ENCODE measurements at places on chromosomes 12 and 14.

DNA sequence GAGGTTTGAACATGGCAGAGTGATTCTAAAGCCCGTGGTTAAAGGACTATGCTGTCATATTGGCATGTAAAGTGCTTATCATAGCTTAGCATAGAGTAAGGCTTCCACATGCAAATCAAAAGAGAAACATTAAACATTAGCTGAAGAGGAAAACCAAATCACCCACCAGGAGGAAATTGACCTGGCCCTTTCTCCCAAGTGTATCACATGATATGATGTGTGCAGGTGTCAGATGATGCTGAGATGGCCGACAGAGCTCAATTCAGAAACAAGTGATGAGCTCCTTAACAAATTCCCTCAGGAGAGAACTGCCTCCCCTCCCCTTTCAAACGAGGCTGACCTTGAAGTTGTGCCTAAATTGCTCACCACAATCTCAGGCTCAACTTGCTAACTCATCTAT, 217.1 kb upstream of the BTG1 start:
- no peak for DNase-seq

GRCh38 chr14:33940561-33941011, 10.3 kb downstream of the EGLN3 start:
- no peak for DNase-seq

- no peak for DNase-seq
Measured at GRCh38 chr14:83909507-83909906, 1620.4 kb upstream of the FLRT2 start.

DNA sequence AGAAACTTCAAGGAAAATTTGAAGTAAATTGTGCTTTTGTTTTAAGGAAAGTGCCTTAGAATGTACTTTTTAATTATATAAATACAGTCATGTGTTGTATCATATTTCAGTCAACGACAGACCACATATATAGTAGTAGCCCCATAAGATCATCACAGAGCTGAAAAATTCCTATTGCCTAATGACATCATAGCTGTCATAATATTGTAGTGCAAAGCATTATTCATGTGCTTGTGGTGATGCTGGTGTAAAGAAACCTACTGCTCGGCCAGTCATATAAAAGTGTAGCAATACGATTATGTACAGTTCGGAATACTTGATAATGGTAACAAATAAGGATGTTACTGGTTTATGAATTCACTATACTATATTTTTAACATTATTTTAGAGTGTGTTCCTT, 198.9 kb upstream of the SLC16A7 start:
- no peak for DNase-seq

GRCh38 chr14:56198438-56198837, 80.2 kb downstream of the PELI2 start:
- no peak for DNase-seq

DNA sequence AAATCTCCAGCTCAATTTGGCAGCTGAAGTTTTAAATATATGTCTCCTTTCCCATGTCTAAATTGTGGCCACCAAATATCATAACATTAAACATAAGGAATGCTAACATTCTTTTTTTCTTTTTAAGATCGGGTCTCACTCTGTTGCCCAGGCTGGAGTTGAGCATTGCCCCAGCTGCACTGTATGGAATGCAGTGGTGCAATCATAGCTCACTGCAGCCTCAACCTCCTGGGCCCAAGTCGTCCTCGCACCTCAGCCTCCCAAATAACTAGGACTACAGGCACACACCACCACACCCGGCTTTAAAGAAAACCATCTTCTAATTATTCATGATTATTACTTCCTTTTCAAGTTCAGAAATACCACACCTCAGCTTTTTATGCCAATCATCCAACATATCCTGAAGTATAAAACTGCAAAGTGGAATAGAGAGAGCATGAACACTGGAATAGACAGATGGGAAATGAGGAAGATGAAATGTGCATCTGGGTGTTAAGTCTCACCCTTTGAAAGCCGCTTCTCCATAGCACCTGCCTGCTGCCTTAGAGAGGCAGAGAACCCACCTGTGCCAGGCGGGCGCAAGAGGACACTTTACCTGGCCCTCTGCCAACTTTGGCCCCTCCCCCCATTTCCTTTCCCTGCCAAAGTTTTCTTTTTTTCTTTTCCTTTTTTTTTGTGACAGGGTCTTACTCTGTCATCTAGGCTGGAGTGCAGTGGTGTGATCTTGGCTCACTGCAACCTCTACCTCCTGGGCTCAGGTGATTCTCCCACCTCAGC, 2.8 kb upstream of the EML1 start:
- DNase-seq, result no peak

- DNase-seq, result no peak
Measured at GRCh38 chr12:124819080-124819479, 44.6 kb downstream of the SCARB1 start.

- DNase-seq, result no peak
Measured at GRCh38 chr12:111105294-111105693, 184.9 kb upstream of the MYL2 start.

GRCh38 chr14:63933110-63933509, 80.3 kb downstream of the SYNE2 start:
- no peak for DNase-seq

DNA sequence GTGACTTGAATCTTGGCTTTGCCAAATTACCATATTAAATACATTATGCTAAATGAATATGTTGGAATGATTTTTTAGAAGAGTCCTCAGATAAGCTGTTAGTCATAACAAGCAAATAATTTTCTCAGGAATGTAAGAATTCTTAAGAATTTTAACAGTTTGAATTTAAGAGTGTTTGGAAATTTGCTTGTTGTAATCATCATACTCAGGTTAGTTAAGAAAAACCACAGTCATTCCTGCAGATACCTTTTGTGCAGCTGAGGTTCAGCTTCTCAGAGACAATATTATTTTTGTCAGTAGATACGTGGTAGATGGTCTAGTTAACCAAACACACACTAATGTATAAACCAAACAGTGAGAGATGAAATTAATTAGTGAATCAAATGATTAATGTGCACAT, 8.9 kb downstream of the WNK1 start:
- no peak for DNase-seq

DNA sequence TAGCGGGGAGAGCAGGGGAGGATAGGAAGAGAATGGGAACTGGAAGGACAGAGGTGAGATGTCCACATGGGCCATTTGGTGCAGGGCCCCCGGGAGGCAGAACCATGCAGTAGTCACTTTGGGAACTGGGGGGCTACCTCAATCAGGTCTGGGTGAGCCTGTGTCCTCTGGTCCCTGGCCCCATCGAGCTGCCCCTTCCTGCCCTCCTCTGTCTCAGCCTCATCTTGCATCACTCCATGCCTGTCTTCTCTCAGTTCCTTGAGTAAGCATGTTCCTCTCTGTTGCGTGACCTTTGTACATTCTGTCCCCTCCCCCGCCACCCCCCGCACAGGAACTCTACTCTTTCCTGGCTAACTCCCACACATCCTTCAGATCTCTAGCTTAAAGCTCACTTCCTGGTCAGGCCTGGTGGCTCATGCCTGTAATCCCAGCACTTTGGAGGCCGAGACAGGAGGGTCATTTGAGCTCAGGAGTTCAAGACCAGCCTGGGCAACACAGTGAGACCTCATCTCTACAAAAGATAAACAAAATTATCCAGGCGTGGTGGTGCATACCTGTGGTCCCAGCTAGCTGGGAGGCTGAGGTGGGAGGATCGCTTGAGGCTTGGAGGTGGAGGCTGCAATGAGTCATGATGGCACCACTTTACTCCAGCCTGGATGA, 23.2 kb downstream of the FOS start:
- DNase-seq, result no peak

GRCh38 chr12:61863811-61864210, 396.4 kb upstream of the USP15 start:
- no peak for DNase-seq

- DNase-seq, result peak; percentile 85
Measured at GRCh38 chr12:47377414-47378221, 297.9 kb upstream of the AMIGO2 start.

GRCh38 chr14:37232907-37233481, 35.3 kb downstream of the MIPOL1 start:
- peak; percentile 33 for DNase-seq

DNA sequence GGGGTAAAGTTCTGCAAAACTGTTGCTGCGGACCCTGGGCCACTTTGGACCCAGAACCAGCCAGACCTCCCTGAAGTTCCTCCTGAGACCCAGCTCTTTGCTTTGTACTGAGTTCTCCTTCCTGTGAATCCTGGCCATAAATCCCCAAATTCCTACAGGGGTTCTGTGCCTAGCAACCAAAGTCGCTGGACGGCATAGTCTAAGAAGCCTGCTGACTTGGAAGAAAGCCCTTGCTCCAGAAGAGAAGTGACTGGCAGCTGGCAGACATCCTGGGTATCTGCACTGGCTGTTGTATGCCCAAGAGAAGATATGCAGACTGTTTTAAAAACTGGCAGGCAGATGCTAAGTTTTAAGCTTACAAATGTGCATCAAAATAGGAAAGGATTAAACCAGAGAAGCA, 99.9 kb upstream of the SLC24A4 start:
- DNase-seq, result no peak

GRCh38 chr14:105528586-105529318, 2.4 kb downstream of the TMEM121 start:
- no peak for DNase-seq

GRCh38 chr12:52833922-52834726, at the start of gene KRT79:
KRT79 (minus strand) TSS chr12:52834311; CDS start chr12:52834260, 51 bp downstream.
- no peak for DNase-seq

DNA sequence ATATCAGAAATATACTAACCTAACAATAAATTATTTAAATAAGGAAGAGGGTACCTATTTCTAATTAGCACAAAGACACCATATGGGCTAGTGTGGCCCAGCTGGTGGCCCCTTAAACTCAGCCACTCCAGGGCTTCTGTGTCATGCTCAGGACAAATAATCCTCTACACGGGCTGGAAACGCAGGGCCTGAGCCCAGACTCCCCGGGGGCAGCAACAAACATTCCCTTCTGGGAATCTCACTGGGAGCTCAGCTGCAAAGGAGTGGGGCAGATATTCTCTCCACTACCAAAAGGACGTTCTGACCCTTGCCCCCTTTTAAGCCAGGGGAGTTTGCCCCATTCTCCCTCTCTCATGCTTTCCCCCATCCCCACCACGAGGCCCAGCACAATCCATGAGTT, 43.7 kb upstream of the ELK3 start:
- DNase-seq, result no peak

DNA sequence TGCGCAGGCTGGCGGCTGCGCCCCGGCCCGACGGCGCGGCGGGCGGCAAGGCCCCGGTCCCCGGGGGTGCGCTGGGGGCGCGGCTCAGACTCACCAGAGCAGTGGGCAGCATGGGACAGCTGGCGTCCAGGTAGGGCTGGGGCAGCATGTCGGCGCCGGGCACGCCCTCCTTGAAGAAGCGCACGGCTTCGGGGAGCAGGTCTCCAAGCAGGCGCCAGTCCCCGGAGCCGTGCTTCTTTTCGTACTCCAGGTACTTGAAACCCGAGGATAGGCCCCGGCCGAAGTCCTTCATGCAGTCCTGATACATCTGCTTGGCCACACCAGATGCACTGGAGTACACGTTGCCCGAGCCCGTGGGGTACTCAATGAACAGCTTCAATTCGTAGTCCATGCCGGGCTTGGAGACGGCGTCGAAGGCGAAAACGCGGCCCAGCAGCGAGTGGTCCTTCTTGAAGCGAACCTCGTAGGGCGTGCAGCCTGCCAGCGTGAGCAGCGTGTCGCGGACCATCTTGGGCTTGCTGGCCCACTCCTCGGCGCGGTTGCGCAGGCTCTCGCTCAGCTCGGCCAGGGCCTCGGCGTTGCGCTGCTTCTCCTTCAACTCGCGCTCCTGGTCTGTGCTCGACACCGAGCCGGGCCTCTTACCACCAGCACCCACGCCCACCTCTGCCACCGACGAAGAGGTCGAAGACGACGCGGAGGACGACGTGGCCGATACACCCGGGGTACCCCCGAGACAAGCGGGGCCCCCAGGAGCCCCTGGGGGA, 2.2 kb downstream of the IRF2BPL start:
- peak; percentile 48 for DNase-seq

DNA sequence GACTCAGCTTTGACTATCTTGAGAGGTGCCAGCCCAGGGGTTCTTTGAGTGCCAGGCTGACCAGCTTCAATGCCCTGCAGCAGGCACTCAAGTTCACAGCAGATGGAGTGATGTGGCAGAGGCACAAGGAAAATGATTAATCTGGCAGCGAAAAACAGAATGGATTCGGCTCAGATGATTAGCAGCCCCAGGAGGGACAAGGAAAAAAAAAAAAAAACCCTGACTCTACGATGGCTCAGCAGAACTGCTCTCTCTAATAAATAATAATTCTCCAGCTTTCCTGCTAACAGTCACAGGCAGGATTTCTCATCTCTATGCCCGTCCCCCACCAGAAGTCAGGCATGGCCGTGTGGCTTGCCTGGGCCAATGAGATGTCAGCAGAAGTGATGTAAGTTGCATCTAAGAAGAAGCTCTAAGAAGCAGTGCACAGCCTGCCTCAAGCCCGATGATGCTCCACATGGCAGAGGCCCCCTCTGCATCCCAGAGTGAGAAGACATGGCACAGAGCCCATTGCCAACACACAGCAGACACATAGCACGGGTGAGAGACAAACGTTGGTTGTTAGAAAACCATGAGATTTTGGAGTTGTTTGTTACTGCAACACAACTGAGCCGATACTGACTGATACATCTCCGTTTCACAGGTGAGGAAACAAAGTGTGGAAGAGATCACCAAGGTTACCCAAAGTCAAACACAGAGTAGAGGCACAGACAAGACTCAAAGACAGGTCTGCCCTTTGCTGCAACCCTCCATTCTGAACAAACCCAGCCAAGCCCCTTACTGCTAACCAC, 111.0 kb downstream of the SCARB1 start:
- DNase-seq, result peak; percentile 62

DNA sequence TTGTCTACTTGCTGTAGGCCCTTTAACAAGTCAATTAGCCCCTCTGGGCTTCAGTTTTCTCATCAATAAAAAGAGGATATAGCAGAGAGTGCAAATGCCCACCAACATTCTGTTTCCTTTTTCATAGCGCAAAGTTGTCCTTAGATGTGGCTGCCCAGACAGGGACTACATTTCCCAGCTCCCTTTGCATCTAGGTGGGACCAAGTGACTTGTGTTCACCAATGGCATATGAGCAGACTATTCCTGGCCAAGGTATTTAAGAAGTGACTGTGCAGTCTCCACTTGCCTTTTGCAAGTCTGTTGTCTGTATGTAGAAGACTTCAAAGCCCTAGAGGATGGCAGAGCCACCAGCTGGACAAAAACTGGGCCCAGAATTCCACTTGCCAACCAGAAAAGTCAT, 59.7 kb downstream of the DAO start:
- no peak for DNase-seq

GRCh38 chr14:101497684-101498525, 63.4 kb upstream of the DIO3 start:
- no peak for DNase-seq

- no peak for DNase-seq
Measured at GRCh38 chr14:81559385-81559784, 25.7 kb upstream of the SEL1L start.

DNA sequence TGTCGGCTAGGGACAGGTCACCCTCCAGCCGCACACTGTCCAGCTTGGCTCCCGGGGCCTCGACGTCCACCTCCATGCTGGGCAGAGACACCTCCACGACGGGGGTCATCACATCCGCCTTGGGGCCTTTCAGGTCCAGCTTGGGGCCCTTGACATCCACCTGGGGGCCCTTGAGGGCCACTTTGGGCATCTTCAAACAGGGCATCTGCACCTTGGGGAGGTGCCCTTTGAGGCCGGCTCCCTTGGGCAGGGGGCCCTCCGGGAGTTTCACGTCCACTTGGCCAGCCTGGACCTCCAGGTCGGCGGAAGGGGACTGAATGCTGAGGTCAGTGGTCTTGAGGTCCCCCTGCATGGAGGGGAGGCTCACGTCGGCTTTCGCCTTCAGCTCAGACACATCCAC, 17.9 kb downstream of the PLD4 start:
- no peak for DNase-seq

All from AG08396 (cell line).